ENCODE measurements at places on chromosomes 4 and X. TPM values are rescaled to one million over a fixed set of nuclear protein-coding genes. Genes with fewer than 3 reads are reported as not detected.

DNA sequence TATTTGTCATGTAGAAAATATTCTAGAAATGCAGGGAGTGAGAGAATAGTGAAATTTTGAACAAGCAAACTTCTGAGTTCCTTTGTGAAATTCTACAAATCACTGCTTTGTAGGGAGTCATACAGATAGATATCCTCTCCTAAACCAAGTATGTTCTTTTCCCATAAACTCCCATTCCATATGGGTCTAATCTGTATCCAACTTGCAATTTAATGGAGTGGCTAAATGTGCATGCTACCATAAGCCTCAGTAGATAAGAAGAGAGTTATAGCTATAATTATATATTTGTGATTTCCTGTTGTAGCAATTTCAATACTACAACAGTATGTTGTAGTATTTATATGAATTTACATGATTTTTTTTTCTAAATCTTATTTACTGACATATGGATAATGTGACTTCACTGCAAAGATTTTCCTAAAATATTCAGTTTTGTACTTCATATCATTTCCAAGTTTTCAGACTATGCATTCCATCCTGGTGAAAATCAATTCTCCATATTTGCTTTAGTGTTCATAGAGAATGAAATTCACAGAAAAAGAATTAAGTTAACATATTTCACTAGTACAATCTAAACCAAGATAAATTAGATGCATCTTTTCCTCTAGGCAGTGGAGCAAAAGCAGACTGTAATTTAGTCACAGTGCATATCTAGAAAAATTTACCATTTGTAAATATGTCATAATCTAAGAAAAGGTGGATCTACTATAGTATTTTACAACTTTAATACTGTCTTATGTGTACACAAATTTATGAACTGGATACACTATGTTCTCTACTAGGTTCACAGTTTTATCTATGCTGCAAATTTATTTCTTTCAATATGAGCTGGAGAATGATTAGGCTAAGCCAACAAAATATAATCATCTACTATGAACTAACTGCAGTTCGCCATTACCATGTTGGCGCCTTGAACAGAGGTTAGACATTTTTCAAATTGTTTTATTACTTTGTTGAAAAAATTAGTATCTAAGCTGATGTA, 372.9 kb upstream of the NDST3 start:
- DNase-seq: no peak

- DNase-seq: no peak
These were observed 23.3 kb downstream of the BRCC3 start for GRCh38 chrX:155094468-155095061.

The ARMCX1 gene
- 29.8 TPM for total RNA-seq

DNA sequence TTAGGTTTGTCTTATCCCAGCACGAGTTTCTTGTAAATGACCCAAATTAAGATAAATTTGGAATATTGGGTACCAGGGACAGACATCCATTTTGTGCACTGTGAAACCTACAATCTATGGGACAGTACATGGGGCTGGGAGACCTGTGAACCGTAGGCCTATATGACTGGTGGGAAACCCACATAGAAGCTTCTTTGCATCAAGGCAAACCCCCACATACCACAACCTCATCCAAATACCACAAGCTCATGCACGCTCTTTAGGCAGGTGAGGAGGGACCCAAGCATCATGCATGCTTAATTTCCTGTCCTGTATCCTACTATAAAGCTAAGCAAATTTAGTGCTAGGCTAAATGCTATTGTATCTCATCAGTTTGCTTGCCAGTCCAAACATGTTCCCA, 47.8 kb downstream of the NIPAL1 start:
- no peak for DNase-seq

GRCh38 chr4:173919861-173920260, 363.6 kb downstream of the FBXO8 start:
- no peak for DNase-seq

- DNase-seq: no peak
These were observed 43.1 kb upstream of the NEUROG2 start for GRCh38 chr4:112559053-112559452.
